ENCODE measurements at places on chromosomes 13 and 19.
A peak's percentile ranks its signal among the peaks of the same experiment; 100 is the strongest.

- DNase-seq: no peak
Observed at GRCh38 chr19:48953990-48954594, 583 bp upstream of the BAX start.

DNA sequence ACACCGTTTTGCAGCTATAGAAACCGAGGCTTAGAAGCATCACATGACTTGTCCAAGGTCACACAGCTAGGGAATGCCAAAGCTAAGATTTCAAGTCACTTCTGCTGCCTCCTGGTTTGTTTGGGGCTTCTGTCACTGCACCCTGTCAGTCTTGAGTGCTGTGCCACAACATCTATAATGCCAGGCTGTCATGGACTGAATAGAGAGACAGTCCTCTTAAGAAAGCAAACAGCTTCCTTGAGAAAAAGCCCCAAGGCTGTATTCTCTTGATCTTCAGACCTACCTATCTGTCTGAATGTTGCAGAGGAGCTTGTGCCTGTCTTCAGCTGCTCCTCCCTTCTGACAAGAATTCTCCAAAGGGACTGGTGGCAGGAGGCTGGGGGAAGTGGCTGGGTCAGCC, 81.6 kb downstream of the OLFM4 start:
- DNase-seq: no peak

GRCh38 chr13:101611491-101612475, 159.3 kb downstream of the ITGBL1 start:
- no peak for DNase-seq

DNA sequence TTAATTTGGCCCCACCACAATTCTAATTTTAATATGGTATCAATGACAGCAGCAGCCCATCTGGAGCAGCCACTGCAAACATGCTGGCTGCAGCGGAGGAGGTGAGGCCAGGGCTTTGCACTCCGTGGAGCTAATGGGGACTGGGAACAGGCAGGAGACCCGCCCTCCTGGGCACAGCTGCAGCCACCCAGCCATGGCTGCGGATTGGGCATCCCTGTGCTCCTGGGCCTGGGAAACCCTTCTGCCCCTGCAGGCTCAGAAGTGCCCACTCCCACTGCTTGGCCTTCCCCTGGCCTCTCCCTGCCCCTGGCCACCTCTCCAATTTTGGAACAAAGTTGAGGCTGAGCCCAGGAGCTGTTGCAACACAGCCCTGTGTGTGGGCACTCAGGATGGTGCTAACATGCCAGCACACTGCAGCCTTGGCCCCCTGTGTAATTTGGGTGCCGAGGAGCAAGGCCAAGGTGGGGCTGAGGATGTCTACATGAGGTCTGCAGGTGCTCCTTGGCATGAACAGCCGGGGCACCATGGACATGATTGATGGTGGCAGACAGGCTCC, 123.6 kb downstream of the PCDH9 start:
- DNase-seq: no peak

DNA sequence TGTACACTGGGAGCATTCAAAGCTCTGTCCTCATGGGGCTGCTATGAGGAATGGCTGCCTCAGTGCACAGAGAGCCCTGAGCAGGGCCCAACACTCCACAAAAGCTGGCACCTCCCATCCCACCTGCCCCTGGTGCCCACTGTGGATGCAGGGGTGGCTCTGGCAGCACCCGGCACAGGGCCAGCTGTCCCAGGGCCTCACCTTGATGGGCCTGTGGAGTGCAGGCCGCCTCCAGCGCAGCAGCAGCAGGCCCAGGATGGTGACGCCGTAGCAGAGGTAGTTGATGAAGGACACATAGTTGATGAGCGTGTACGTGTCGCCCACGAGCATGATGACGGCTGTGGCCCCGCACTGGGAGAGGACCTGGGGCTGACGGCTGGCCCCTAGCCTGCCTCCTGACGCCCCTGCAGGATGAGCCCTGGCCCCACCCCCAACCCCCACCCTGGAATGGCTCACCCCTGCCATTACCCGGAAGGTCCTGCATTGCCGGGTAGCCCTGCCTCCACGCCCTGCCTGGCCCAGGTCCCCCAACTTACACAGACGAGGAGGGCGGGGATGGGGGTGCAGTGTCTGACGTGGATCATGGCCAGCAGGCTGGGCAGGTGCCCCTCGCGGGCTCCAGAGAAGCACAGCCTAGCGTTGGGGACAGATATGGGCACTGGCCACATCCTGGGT, 15.2 kb downstream of the SLC7A10 start:
- DNase-seq: no peak

GRCh38 chr13:37094840-37095239, 10.6 kb downstream of the CSNK1A1L start:
- no peak for DNase-seq

DNA sequence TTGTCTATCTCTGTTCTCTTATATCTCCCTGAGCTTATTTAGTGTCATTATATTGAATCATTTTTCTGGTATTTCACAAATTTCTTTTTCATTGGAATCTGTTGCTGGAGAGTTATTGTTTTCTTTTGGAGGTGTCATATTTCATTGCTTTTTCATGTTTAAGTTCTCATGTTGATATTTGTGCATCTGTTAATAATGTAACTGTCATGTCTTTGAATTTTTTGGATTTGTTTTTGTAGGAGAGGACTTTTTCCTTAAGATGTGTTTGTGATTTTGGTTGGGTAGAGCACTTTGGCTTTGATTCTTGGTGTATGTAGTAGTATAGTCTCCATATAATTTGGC, 64.0 kb downstream of the DNAJC3 start:
- DNase-seq: no peak

GRCh38 chr19:50414864-50415660, 3.7 kb upstream of the SPIB start:
- DNase-seq: peak; percentile 56

DNA sequence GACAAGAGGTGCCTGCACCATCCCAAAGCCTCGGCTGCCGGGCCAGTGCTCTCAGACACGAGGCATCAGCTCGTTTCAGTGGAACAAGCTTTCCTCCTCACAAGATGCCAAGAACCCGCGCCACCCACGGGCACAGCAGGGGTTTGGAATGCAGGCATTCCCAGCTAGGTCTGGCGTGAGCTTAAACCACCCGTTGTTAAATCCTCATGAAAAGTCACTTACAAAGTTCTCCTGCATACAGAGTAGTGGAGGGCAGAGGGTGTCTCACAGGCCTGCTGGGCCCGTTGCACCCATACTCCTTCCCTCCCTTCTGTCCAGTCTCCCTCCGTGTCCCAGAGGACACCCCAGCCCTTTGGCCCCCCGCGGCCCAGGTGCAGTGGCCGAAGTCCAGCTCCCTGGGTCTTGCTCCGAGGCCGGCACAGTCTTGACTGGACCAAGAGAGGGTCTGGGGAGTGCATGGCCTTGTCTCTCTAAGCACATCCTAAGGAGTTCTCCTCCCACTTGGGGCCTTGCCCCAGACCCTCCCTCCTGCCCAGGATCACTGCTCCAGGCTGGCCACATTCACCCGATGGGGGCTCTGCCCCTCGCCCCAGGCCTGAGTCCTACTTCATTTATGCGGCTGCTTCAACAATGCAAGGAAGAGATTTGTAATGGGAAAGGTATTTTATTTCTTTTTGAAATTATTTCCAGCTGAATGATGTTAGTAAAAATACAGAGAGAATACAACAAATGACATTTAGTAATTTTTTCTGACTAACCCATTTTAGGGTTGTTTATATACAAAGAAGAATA, 35.2 kb upstream of the GRTP1 start:
- no peak for DNase-seq

DNA sequence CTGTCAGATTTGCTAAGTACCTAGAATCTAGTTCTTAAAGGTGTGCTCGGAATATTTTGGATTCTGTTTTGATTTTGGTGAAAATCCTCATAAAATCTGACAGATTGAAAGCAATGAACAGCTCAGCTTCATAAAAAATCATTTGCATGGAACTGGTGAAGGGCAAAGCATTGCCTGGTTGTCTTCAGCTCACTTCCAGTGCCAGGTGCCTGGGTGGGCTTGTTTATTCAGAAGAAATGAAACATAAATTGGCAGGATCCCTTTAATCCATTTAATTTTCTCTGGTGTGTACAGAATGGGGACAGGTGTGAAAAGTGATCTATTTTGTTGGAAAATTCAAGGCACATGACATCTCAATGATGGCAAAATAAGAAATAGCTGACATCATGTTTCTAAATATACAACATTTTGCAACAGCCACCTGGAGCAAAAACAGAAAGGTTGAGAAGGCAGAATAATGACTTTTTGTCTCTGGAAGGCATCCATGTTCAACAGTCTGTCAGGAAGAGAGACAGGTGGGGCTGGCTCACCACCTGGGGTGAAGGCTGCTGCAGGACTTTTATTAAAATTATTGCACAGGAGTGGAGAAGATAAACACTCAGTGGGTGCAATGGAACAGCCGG, 52.2 kb downstream of the RFC3 start:
- no peak for DNase-seq

GRCh38 chr13:111665691-111666095, 345.3 kb downstream of the TEX29 start:
- no peak for DNase-seq

GRCh38 chr13:40974460-40975407, 44.4 kb downstream of the ELF1 start:
- DNase-seq: peak; percentile 41

All from naive thymus-derived CD8-positive, alpha-beta T cell (primary cell).